ENCODE measurements at places on chromosomes 11 and 22. TPM values are rescaled to one million over a fixed set of nuclear protein-coding genes. Genes with fewer than 3 reads are reported as not detected.

The OR10D3 gene
- not detected for total RNA-seq

The VPREB1 gene
- total RNA-seq = not detected

The C22orf15 gene
- 0.84 TPM for total RNA-seq

The USP2 gene
- total RNA-seq = 2.0 TPM

The VWA5A gene
- total RNA-seq = 5.6 TPM

The FXYD2 gene
- 1.7 TPM for total RNA-seq

GRCh38 chr11:19849107-19849789 is 136.6 kb downstream of the NAV2 start:
- DNase-seq = no peak

- no peak for DNase-seq
Observed at GRCh38 chr11:62905296-62905695, 15.9 kb downstream of the CHRM1 start.

- DNase-seq = no peak
Observed at GRCh38 chr22:35656284-35656752, 8.1 kb downstream of the APOL6 start.

- DNase-seq = no peak
Observed at GRCh38 chr11:67441098-67441563, 2.1 kb downstream of the CORO1B start.

DNA sequence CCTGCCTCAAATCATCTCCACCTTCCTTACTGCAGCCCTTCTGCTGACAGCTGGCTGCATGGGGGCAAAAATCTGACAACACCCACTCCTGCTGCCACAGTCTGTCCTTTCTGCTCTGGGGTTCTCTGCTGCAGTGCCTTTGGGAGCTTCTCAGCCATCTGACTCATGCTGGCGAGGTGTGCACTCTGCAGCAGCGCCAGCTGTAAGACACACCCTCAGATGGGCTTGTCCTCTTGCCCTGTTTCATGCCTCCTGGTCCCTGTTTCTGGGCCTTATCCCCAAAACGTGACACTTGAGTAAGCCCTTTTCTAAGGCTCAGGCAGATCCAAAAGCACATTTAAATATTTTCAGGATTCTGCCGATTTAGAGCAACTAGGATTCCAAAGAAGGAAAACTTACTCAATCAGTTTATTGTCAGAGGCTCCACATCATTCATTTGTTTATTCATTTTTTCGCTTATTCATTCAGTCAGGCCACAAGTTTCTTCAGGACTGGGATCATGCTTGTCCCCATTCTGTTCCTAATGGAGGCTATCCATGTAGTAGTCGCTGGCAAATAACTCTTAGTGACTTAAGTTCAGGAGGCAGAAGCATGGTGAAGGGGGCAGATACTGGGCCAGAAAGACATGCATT is 60.2 kb downstream of the SMIM38 start:
- DNase-seq = peak; percentile 12

- no peak for DNase-seq
Observed at GRCh38 chr11:30984827-30985226, 384.7 kb downstream of the DCDC1 start.

DNA sequence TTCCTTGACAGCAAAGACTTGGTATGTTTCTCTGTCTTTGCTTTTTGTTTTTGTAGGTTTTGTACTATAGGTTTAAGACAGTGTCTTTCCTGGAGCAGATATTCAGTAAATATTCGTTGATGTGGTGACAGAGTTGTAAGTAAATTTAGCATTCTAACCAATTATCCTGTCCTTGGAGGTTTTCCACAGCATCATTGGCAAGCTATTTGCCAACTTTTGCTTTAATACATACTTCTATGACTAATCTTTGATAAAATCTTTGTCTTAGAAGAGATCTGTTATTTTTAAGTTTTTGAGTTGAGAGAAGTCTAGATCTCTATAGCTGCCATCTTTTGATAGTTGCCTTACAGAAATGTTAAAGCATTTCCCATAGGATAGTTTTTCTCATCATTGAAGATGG is 3.8 kb downstream of the USP47 start:
- DNase-seq = no peak

- no peak for DNase-seq
Observed at GRCh38 chr11:32071811-32072210, 19.1 kb upstream of the RCN1 start.

- DNase-seq = no peak
Observed at GRCh38 chr11:15236559-15236958, 121.8 kb downstream of the INSC start.

- DNase-seq = peak; percentile 35
Observed at GRCh38 chr11:120336641-120337354, 585 bp downstream of the ARHGEF12 start.

DNA sequence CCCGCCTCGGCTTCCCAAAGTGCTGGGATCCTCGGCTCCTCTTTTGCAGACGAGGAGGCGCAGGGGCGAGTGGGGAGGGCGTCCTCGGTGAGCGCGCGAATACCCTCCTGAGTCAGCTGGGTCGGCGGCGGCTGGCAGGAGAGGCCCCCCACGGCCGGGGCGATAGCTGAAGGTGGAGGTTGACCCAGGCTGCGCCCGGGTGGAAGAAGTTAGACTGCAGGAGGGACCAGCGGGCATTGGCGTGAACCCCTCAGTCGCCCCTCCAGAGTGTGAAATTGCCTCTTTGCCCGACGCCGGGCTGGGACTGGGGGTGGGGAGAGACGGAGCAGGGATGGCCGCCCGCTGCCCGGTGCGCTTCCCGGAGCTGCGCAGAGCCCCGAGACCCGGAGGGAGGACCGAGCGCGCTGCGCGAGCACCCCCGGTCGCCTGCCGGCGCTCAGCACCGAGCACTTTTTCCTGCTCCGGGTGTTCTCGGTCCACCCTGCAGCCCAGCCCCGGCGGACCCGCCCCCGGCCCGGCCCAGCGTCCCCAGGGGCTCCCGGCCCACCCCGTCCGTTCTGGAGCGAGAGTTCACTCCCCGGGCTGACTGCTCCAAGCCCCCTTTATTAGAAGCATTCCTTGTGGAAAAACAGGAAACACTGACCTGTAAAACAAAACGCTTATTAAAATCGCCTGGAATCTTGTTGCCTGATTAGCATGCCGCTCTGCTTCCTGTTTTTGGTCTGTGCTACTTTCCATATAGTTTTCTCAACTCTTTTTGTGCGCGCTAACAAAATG is 13.7 kb upstream of the CPT1A start:
- DNase-seq = peak; percentile 68

- DNase-seq = no peak
Observed at GRCh38 chr11:122594986-122595645, 60.4 kb upstream of the UBASH3B start.

DNA sequence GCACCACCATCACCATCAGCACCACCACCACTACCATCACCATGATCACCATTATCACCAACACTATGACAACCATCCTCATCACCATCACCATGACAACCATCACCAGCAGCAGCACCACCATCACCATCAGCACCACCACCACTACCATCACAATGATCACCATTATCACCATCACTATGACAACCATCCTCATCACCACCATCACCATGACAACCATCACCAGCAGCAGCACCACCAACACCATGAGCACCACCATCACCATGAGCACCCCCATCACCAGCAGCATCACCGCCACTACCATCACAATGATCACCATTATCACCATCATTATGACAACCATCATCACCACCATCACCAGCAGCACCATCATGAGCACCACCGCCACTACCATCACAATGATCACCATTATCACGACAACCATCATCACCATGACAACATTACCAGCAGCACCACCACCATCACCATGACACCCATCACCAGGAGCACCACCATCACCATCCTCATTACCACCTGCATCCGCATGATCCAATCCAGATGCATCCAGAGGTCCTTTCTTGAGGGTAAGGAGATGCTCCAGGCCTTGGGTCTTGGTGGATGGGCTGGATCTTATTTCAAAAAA is 23.8 kb downstream of the PHF21B start:
- DNase-seq = no peak

Data from CD4-positive, alpha-beta T cell (primary cell).